ENCODE measurements at places on chromosomes 2 and 18. TPM values are rescaled to one million over a fixed set of nuclear protein-coding genes. Genes with fewer than 3 reads are reported as not detected.

SULT1C2 gene
- total RNA-seq = not detected

HES6 gene
- total RNA-seq = 6.0 TPM

SPP2 gene
- total RNA-seq = not detected

ABCB11 gene
- total RNA-seq = not detected

LOXHD1 gene
- total RNA-seq = not detected

ZSWIM2 gene
- not detected for total RNA-seq

HOXD9 gene
- not detected for total RNA-seq

STON1 gene
- total RNA-seq = 1.1 TPM

CHMP3 gene
- total RNA-seq = 44.6 TPM

SLC38A11 gene
- total RNA-seq = not detected

FN1 gene
- total RNA-seq = 0.08 TPM

SLC5A7 gene
- not detected for total RNA-seq

ORC4 gene
- total RNA-seq = 32.5 TPM

PKP4 gene
- 36.5 TPM for total RNA-seq

SERPINB2 gene
- total RNA-seq = not detected

SERPINB10 gene
- not detected for total RNA-seq

CAPN13 gene
- total RNA-seq = not detected

RGPD4 gene
- total RNA-seq = 0.67 TPM

Measured in activated CD8-positive, alpha-beta memory T cell treated with anti-CD3 and anti-CD28 coated beads for 36 hours (primary cell).